Activated CD8-positive, alpha-beta memory T cell treated with anti-CD3 and anti-CD28 coated beads for 36 hours (primary cell): ENCODE measurements at places on chromosomes 16 and 17. TPM values are rescaled to one million over a fixed set of nuclear protein-coding genes. Genes with fewer than 3 reads are reported as not detected.

CMTM2 gene
- total RNA-seq = 0.36 TPM

CMTM1 gene
- 8.8 TPM for total RNA-seq

GRB7 gene
- not detected for total RNA-seq

SPN gene
- 150 TPM for total RNA-seq

KRTAP16-1 gene
- total RNA-seq = not detected

LGALS9B gene
- not detected for total RNA-seq

CDH8 gene
- not detected for total RNA-seq

SHBG gene
- not detected for total RNA-seq

CCL17 gene
- 5.3 TPM for total RNA-seq

NAE1 gene
- 111 TPM for total RNA-seq

CFAP97D1 gene
- total RNA-seq = not detected

CLEC19A gene
- not detected for total RNA-seq

DOC2B gene
- total RNA-seq = 0.13 TPM
